ENCODE measurements at places on chromosomes 12 and 14.

- no peak for DNase-seq
Measured at GRCh38 chr12:32502693-32503502, 103.5 kb downstream of the FGD4 start.

- DNase-seq, result no peak
Measured at GRCh38 chr12:17108877-17109541, 503.0 kb upstream of the LMO3 start.

GRCh38 chr12:19095331-19095730 lies 34.2 kb upstream of the PLEKHA5 start:
- no peak for DNase-seq

DNA sequence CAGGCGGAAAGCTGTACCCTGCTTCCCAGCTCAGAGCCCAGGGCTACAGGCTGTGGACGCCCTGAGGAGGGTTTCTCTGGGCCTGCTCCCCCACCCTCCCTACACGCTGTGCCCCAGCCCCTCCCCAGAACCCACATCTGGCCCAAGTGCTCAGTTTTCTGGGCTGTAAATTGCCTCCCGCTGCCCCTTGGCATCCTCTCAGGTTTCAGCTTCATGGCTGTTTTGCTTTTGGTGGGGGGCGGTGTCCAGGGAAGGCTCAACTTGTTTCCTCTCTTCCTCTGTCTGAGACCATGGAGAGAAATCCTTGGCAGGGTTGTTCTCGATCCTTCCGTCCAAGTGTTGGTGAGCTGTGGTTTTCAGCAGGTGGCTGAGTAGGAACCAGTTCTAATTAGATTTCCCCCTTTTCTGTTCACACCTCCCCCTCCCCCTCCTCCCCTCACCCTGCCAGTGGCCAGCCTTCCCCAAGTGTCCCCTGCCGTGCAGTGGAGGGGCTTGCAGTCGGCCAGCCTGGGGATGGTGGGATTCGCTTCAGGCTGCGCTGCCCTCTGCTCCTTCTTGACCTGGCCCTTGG lies 61.8 kb downstream of the TSPAN9 start:
- no peak for DNase-seq

- no peak for DNase-seq
Measured at GRCh38 chr14:96592591-96593386, 90.6 kb downstream of the PAPOLA start.

- DNase-seq, result no peak
Measured at GRCh38 chr12:10279937-10280336, 27.7 kb upstream of the KLRD1 start.

GRCh38 chr12:19834592-19834991 lies 395.3 kb downstream of the AEBP2 start:
- DNase-seq, result no peak

DNA sequence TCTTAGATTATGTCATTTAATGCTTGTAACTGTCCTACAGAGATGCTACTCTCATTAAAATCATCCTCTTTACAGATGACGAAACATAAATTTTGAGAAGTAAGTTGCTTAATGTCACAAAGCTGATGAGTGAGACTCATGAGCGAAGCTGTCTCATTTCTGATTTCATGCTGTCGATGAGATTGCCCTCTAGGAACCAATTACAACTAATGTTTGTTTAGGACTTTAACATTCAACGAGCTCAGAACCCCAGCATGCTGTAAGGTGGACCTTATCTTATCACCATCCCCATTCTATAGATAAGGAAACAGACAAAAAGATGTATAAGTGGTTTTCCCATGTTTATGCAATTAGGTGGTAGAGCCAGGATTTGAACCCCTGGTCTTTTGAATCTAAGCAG lies 23.1 kb downstream of the BHLHE41 start:
- DNase-seq, result no peak

- DNase-seq, result no peak
Measured at GRCh38 chr12:41011939-41012338, 176.2 kb upstream of the PDZRN4 start.

DNA sequence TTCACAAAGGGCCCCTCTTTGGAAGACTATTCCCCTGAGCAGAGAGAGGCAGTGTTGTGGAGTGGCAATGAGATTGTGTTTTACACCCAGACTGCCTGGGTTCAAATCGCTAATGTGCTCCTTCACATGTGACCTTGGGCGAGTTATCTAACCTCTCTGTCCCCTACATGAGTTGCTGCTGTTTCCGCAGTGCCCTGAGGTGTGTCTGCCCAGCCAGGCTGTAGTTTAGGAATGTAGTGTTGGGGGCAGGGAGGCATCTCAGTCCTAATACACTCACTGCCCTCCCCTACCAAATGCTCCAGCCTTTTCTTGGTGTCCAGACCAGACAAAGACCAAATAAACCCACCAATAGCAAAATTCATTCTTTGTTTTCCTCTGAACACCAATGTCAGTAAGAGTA lies 78.6 kb downstream of the SLC24A4 start:
- DNase-seq, result no peak

- no peak for DNase-seq
Measured at GRCh38 chr14:37637341-37637740, 41.9 kb downstream of the TTC6 start.

DNA sequence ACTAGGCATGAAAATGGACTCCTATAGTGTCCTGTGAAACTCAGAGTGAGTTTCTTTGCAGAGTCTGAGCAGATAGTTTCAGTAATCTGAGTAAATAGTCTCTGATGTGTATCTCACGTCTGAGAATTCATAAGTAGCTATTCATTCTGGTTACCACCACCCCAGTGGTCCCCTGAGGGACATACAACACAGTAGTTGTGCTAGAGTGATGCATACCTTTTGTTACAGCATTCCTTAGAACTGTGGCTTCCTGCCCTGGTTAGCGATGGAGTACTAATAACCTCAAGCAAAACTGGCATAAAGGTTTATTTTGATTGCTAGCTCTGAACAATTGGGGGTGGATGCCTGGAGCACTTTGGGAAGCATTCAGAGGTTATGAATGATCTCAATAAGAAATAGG lies 114.7 kb downstream of the DAAM1 start:
- DNase-seq, result no peak

Measured in thoracic aorta (tissue), 2 donors.